ENCODE measurements at places on chromosomes 12 and 14.

GRCh38 chr12:88720785-88721650 is 140.7 kb upstream of the KITLG start:
- no peak for DNase-seq

- DNase-seq: no peak
Observed at GRCh38 chr14:51546603-51547258, 105.0 kb upstream of the FRMD6 start.

GRCh38 chr14:63478010-63478409 is 65.2 kb downstream of the PPP2R5E start:
- DNase-seq: peak; percentile 79

GRCh38 chr14:102610968-102611811 is 18.7 kb downstream of the RCOR1 start:
- peak; percentile 35 for DNase-seq

DNA sequence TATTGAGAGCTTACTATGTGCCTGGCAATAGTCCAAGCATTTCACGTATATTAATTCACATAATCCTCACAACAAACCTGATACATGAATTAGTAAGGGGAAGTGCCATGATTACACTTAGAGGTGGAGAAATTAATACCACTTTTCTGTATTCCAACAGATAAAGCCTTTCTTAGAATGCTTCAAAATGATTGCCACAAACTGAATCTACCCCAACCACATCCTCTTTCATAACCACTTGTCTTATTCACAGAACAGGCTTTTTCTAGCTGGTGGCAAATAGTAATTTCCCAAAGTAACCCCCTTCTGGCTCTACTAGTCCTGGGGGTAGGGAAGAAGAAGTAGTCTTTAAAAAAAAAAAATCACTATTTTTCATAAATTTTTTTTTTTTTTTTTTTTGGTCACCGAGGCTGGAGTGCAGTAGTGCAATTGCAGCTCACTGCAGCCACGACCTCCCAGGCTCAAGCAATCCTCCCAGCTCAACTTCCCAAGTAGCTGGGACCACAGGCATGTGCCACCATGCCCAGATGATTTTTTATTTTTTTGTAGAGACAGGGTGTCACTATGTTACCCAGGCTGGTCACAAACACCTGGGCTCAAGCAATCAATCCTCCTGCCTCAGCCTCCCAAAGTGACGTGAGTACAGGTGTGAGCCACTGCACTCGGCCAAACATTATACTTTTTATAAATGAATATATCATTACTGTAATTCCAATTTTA is 59.0 kb upstream of the ARID2 start:
- DNase-seq: peak; percentile 78

DNA sequence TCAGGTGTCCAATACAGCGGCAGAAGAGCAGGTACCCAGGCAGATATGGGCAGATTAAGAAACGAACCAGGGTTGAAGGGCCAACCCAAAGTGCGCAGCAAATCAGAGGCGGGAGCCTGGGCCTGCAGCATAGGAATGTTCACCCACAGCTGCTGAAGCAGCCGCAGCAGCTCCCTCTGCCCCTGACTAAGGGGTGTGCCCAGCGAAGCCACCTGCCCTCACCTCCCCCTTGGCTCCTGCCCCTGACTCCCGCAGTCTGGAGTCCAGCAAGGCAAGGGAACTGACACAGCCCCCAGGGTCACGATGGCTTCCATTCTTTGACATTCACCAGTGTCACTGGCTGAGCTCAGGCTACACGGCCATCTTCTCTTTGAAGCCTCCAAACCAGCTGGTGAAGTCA is 27.3 kb upstream of the ZFP36L1 start:
- DNase-seq: no peak

- peak; percentile 76 for DNase-seq
Observed at GRCh38 chr14:77041881-77042545, 13.5 kb upstream of the IRF2BPL start.

DNA sequence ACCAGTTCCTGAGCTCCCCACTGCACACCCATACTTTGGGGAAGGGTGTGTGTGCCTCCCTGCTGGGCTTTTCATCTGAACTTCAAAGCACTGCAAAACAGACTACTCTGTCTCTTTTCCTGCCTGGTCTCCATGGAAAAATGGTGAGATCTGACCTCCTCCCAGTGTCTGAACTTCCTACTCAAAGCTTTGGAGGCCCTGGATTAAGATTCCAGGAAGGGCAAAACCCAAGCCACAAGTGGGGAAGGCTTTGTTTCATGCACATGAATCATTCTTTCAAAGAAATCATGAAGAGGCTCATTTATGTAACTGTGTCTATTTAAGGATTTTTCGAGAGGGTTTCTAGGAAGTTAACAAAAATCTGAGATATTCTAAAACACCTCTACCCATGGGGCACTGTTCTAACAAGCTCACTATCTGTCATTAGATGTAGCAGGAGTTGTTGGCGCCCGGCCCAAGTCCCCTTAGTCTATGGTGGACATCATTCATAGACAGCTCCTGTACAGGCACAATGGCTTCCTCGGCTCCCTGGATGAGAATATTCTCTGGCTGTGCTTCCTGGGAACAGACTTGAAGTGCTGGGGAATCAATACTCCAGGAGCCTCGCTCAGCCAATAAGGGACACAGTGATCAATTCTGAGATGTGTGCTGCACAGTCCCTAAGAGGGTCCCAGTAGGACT is 224.0 kb downstream of the KTN1 start:
- no peak for DNase-seq

GRCh38 chr12:132044661-132045412 is 95.1 kb downstream of the EP400 start:
- DNase-seq: no peak

GRCh38 chr14:44653641-44654040 is 146.6 kb upstream of the FSCB start:
- DNase-seq: no peak

DNA sequence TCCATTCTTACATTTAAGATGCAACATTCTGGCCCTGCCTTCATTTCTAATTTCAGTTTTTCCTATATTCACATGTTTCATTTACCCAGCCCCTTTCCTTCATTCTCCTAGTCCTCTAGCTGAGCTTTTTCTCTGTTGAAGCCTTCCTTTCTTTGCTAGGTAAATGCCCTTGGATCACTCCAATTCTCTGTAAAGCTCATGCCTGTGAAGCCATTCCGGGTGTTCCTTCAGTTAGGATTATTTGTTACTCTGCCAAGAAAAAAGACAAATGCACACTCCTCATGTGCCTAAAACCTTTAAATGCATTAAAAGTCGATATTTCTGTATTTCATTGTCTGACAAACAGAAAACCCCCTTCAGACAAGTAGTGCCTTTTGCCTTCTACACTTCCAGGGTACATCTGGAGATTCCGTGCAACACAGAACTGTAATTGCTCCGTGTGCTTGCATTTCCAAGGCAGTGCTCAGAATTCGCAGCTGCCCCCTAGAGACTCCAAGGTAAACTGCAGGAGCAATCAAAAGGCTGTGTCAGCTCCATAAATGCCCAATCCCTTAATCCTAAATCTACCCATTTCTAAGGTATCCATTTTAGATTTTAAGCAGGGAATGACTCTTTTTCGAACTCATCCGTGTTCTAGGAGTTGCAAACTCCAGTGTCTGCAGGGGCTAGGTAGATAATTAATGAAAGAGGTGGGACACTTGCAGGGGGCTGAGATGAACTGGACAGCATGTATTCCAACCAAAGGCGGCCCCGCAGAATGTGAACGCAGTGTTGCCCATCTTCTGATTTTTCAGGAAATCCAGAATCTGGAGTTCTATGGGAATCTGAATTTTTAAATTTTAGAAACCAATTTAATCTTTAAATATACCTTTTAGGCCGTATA is 320.2 kb downstream of the GRIN2B start:
- peak; percentile 43 for DNase-seq

GRCh38 chr12:100845095-100845494 is 50.5 kb downstream of the ANO4 start:
- no peak for DNase-seq

- DNase-seq: peak; percentile 90
Observed at GRCh38 chr14:50039734-50040400, 76.5 kb downstream of the VCPKMT start.

DNA sequence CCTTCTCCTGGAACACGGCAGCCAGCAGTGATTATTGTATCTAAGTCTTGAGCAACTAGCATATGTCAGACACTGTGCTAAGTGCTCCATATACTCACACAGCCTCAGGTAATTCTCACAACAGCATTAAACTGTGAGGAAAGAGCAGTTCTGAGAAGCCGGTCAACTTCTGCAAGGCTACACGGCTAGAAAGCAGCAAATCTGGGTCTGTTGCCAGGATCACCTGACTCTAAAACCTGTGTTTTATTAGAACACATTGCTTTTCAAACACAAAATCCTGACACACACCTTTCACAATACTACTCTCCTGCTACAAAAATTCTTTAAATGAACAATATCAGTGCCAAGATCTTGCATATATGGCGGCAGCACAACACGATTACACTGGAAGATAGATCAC is 49.8 kb upstream of the CRACR2A start:
- no peak for DNase-seq

DNA sequence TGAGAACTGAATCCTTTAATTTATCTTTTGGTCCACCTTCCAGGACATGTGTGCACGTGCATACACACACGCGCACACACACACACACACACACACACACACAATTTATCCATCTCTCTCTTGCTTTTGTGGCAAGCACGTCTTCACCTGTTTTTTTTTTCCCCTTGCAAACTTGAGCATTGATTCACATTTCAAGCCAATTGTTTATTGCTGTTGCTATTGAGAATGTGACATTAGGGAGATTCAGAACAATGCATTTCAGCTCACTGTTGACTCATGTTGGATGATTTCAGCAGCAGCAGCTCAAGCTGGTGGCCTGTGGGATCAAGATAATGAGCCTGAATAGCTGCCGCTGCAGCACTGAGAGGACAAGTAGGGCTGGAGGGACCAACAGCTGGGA is 128.9 kb downstream of the SNAPC1 start:
- DNase-seq: no peak

GRCh38 chr14:45095143-45095542 is 11.2 kb downstream of the PRPF39 start:
- no peak for DNase-seq

DNA sequence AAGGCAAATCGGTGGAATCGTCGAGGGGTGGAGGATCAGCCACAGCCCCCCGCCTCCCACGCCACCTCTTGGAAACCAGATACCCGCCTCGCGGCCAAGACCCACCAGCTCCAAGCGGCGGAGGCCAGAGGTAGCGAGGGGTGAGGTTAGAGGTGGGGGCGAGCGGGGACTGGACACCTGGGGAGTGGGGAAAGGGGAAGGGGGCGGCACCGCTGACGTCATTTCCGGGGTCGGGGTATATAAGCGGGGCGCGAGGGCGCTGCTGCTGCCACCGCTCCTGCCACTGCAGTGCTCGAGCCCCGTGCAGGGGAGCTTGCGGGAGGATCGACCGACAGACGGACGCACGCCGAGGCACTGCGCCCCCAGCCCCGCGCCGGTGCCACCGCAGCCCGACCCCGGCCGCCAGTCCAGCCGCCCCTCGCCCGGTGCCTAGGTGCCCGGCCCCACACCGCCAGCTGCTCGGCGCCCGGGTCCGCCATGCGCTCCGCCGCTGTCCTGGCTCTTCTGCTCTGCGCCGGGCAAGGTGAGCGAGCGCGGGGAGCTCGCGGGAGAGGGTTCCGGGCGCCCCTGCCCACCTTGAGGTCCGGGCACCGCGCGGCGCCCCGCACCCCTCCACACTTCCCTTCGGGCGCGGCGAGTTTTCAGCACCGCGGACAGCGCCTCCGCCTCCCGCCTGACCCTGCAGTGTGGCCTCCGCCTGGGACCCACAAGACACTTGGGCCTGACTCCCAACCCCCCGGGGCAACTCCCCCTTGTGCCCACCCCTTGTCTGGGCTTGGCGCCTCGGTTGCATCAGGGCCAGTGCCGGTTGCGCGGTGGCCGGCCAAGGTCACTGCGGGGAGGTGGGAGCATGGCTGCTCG is at the start of gene CHGA:
Gene CHGA, plus strand, starts transcription at position 268 of the 861 bp plus-strand sequence. Its CDS starts 210 bp downstream, at position 478.
- DNase-seq: peak; percentile 71

- peak; percentile 52 for DNase-seq
Observed at GRCh38 chr14:69408331-69408960, 10.0 kb downstream of the SLC39A9 start.

DNA sequence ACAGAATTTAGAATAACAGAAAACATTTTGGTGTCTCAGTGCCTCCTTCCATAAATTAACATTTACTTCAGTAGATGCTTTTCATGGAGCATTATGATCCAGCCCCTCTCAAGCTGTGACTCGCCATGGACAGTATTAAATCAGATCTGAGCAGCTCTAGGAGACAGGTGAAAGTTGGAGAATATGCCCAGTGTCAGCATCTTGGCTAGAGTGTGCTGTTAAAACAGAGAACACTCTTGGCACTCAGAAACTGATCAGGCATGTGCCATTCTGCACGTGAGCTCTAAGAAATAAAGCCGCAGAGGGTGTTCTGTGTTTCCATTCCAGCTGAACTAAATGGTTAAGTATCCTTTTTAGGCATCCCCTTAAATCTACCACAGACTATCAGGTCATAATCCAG is 68.0 kb downstream of the DIP2B start:
- DNase-seq: no peak

DNA sequence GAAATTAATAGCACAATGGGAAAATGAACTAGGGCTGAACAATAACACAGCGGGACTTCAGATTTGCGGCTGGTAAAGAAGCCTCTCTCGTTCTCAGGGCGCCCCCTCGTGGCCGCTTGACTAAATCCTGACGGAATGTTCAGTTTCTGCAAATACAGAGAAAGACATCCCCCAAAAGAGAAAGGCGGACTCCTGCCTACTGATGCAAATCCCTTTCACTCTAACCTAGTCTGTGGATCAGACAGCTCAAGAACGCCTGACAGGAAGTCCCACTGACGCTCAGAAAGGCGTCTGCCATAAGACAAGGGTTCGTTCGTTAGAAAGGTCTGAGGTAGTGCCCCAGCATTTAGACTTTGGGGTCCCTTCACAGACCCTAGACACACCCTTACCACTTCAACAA is 2.5 kb downstream of the NUAK1 start:
- DNase-seq: peak; percentile 90

- no peak for DNase-seq
Observed at GRCh38 chr12:127414636-127415035, 852.3 kb upstream of the TMEM132C start.

DNA sequence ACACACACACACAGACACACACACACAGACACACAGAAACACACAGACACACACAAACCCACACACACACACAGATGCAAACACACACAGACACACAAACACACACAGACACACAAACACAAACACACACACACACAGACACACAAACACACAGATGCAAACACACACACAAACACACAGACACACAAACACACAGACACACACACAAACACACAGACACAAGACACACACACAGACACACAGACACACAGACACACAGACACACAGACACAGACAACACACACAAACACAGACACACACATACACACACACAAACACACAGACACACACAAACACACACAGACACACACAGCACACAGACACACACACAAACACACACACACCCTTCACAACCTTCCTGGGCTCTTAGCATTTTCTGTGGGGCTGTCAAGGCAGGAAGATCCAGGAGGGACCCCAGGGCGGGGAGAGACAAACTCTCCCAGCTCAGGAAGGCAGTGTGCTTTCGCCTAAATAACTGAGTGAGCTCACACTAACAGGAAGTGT is 24.2 kb upstream of the INF2 start:
- DNase-seq: no peak
